Activated naive CD8-positive, alpha-beta T cell treated with anti-CD3 and anti-CD28 coated beads, Interleukin-2, amount 10 ng/mL, durations not matched to agents 7 days and 5 days (primary cell): ENCODE measurements at places on chromosomes 1 and 21.

GRCh38 chr1:25066256-25066655, 136.2 kb upstream of the RUNX3 start:
- DNase-seq, result no peak

DNA sequence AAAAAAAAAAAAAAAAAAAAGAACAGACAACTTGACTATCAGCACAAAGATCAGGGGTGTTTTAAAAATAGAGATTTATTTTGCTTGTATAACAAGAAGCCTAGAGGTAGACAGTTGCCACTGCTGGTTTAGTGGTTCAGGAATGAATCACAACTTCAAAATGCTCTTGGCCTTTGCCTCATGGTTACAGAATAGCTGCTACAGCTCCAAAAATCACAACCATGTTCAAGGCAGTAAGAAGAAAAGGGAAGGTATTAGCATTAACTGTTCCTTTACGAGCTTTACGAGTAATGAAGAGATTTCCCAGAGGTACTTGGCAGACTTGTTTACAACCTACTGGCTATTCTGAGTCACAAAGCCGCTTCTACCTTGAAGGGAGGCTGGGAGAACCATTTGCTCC, 52.5 kb upstream of the PPM1J start:
- DNase-seq, result no peak

DNA sequence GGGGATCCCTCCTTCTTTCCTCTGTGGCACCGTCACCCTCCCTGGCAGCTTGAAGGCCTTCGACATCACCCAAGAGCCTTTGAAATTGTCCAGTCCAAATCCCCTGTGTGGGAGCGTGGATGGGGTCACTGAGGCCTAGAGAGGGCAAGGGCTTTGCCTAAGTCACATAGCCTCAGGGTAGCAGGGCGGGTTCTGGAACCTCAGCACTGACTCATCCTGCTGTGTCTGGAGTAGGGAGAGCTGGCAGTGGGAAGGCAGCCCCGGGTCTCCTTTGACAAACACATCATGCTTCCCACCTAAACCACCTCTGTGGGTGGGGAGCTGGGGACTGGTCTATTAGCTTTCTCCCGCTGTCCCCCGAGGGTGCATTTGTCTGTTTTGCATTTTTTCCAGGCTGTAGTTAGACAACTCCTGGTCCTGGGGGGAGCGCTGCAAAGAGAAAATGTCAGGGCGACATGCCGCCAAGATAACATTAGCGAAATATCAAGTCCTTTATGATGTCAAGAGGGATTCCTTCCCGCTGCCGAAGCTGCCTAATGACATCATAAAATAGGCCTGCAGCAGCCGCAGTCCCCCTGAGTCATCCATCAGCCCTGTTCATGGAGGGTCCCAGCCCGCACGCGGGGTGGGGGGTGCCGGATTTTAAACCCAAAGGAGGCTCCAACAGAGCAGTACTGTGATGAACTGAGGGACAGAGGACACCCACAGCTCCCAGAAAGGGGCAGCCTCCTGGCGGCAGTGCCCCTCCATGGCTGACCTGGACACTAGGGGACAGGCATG, 77.0 kb upstream of the POU3F1 start:
- DNase-seq, result no peak

GRCh38 chr21:37130971-37131370, 57.9 kb downstream of the TTC3 start:
- no peak for DNase-seq
